ENCODE measurements at places on chromosomes 3 and 15. TPM values are rescaled to one million over a fixed set of nuclear protein-coding genes. Genes with fewer than 3 reads are reported as not detected.

Gene ZFAND6
- 102 TPM for total RNA-seq

Gene SHC4
- 30.8 TPM for total RNA-seq

Gene GOLGA6L4
- total RNA-seq, result 2.4 TPM

Gene NCK1
- 40.3 TPM for total RNA-seq

Gene PPP4R2
- total RNA-seq, result 71.1 TPM

Gene CYP1A1
- 0.89 TPM for total RNA-seq

Gene DYNC1LI1
- 40.7 TPM for total RNA-seq

Measured in spinal cord (tissue), 10 donors.